ENCODE measurements at places on chromosomes 12 and 14. TPM values are rescaled to one million over a fixed set of nuclear protein-coding genes. Genes with fewer than 3 reads are reported as not detected.

- DNase-seq: no peak
Measured at GRCh38 chr12:7012024-7012607, 6.2 kb downstream of the LPCAT3 start.

DNA sequence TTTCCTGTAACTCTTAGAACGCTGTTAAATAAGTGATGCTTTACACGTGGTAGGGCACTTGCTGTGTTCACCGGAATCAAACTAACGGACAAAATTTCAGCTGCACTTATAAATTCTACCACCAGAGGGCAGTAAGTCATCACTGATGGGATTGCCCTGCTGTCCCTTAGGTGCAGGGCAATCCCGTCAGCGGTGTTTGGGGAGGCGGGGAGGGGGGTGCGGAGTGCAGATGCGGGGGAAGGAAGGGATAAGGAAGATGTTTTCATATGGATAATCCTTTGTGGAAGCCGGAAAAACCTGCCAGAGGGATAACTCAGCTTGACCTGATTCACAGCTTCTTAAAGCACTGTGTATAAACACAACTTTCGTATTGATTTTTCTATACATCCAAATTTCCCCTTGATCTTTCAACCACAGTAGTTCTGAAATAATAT is 21.7 kb upstream of the SLC10A1 start:
- DNase-seq: peak; percentile 71

- no peak for DNase-seq
Measured at GRCh38 chr12:24012528-24012927, 63.1 kb upstream of the SOX5 start.

GRCh38 chr12:27277846-27278260 is 33.8 kb downstream of the STK38L start:
- peak; percentile 66 for DNase-seq

DNA sequence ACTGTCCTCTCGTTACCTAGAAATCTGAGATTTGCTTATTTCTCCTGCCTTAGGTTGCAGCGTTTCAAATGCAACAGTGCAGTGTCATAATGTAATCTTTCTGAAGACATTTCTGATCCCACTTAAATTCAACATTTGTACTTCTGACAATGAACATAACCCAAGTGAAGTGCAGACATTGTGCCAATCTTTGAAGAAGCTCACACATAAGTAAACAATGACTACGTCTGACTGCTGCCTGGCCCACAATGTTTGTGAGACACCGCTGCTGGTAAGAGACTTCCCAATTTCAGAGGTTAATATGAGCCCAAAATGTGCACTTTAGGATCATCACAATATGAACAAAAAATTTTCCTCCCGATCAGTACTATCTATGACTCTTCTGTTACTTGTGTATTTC is 84.6 kb upstream of the BCL2L14 start:
- DNase-seq: no peak

GRCh38 chr14:50237427-50237826 is 6.0 kb upstream of the SOS2 start:
- DNase-seq: peak; percentile 19

DNA sequence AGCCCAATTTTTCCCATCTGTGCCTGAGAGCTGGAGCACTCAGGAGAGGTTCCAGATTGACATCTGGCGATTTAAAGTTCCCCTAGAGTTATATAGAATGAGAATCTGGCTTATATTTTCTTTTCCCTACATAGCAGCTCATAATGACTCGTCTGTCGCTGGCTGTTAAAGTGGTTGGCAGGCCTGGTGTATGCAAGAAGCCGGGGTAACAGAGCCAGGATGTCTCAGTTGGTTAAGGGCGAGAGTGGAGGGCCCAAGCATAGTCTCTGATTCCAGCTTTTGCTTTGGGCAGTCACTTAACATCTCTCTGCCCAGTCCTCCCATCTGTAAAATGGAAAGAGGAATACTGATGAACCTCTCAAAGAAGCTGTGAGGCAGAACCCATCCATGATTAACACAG is 751.6 kb downstream of the NOVA1 start:
- DNase-seq: no peak

DNA sequence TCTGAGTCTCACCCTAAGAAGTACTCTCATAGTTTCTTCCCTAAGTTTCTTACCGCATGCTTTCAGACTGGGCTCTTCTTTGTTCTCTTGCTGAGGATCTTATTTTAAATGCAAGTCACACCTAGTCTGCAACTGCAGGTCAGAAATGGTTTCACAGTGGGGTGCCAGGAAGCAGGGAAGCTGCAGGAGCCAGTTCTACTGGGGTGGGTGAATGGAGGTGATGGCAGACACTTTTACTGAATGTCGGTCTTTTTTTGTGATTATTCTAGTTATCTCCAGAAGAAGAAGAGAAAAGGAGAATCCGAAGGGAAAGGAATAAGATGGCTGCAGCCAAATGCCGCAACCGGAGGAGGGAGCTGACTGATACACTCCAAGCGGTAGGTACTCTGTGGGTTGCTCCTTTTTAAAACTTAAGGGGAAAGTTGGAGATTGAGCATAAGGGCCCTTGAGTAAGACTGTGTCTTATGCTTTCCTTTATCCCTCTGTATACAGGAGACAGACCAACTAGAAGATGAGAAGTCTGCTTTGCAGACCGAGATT is 1.7 kb downstream of the FOS start:
- DNase-seq: no peak

GRCh38 chr12:104886418-104887401 is 71.4 kb downstream of the SLC41A2 start:
- DNase-seq: peak; percentile 82

GRCh38 chr14:35844494-35844893 is 18.4 kb downstream of the BRMS1L start:
- DNase-seq: no peak

DNA sequence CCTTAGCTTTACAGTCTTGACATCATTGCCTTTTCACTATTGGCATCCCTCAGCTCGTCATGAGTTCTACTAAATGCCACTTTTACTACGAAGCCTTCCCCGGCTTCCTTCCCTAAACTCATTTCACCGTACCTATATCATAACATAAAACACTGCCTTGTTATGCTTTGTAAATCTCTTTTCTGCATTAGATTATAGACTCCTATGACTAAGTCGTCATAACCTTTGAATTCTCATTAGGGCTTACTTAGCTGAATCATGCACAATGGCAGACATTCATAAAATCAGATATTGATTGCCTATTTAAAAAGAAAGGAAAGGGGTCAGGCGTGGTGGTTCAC is 21.0 kb downstream of the BTG1 start:
- DNase-seq: no peak

GRCh38 chr14:58739674-58740073 is 101.9 kb downstream of the DACT1 start:
- no peak for DNase-seq

DNA sequence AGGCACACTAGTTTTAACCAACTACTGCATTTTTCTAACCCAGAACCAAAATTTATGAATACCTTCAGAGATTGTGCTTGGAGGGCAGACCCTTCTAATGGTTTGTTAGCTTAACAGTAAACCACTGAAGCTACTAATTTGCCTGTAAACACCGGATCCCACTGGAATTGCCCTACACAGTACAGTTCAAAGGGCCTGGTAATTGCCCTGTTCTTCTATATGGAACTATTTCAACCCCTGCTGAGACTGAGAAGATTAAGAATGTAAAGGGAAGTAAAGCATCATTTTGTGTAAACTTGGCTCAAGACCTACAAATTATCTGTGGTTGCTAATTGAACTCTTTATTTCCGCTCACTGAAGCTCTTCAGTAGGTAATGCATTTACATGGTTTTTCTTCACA is 468.1 kb downstream of the NPAS3 start:
- DNase-seq: no peak

- no peak for DNase-seq
Measured at GRCh38 chr12:92900941-92901340, 28.2 kb downstream of the EEA1 start.

- DNase-seq: peak; percentile 65
Measured at GRCh38 chr12:1936406-1937320, 18.2 kb upstream of the CACNA2D4 start.

- no peak for DNase-seq
Measured at GRCh38 chr12:49027846-49028555, 9.4 kb upstream of the PRKAG1 start.

DNA sequence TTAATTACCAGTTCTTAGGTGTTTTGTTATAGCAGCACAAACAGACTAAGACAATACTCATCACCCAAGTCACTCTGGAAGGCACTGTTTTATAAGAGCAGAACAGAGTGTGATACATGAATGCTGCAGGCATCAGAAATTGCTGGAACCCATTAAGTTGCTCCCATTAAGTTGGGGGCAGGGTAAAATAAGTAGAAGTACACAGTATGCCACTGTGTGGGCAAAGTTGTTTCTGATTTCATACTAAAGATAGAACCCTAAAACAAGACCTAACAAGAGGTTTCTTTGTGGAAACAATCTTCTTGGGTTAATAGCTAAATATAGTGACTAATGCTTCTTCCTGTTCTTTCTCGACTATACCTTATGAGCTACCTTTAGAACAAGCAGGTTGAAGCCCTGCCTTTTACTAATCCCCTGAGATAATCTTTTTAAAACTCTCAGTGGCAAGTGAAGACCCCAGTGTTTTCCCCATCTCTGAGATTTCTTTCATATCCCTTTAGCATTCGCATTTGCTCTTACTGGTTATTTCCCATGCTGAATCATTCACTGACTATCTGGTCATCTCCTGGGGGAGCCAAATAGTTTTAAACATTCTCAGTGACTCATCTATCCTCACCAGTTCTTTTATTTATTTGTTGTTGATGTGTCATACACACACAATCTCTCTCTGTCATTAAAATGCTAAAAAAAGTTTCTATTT is 52.3 kb downstream of the SOCS2 start:
- DNase-seq: no peak

- DNase-seq: no peak
Measured at GRCh38 chr14:22122227-22122818, 448.7 kb upstream of the OR4E1 start.

DNA sequence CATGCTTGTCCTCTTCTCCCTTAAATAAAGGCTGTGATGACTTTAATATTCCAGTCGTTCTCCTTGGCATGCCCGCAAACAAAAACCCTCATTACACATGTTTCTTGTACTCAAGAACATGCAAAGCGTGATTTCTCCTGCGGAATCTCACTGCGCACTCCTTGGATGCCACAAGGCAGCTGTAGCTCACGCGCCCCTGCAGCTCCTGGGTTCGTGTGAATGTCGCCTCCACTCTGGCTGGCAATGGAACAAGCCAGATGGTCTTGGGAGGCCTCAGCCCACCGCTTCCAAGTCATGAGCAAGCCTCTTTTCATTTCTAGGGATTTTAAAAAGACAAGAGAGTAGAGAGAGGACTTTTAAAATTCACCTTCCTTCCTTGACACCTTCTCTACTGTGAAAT is 403.8 kb downstream of the PCNX1 start:
- no peak for DNase-seq

DNA sequence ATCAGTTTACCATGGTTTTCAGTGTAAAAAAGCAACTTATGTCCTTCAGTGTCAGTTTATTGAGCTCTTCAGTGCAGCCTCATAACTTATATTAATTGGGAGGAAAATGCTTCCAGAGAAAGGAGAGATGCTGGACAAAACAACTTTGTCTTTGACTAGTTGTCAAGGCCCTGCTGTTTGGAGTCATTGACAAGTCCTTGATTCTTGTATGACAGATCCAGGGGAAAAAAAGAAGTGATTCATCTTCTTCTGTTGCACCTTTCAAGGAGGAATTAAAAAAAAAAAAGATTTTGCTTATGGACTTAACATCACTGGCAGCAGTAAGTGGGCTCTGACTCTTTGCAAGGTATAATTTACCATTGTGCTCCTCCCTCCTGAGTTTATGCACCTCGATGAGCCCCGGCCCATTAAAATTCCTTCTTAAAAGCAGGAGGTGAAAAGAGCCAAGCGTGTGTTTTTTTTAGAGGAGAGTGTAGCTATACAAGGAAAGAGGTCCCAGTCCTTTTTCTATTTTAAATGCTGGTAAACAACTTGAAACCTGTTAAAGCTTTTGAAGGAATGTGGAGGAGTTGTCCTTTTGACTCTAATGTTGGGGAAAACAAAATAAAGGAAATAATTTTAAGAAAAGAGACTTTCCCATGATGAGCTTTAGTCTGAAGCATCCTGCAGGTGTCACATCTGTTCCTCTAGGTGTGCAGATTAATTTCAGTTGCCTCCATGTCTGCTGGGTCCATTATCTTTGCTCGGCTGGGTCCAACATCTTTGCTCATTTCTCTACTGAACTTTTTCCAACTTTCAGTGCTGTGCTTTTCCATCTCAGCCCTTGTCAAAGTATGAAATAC is 431.6 kb downstream of the RAD51B start:
- no peak for DNase-seq

DNA sequence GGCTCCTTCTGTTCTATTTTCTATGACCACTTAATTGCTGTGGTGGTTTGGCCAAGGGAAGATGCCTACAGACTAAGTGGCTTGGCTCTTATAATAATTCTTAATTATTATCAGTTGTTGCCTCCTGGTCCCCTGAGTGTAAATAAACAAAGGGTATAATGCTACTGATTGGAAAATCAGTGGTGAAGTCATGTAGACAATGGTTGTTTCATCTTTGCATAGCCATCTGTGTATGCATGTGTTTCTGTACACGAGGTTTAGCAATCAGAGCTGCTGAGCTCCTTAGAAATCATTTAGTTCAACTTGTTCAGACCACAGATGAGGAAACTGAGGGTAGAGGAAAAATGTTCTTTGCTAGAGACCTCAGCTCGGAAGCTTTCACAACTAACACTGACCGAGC is 152.2 kb downstream of the STXBP6 start:
- DNase-seq: no peak

DNA sequence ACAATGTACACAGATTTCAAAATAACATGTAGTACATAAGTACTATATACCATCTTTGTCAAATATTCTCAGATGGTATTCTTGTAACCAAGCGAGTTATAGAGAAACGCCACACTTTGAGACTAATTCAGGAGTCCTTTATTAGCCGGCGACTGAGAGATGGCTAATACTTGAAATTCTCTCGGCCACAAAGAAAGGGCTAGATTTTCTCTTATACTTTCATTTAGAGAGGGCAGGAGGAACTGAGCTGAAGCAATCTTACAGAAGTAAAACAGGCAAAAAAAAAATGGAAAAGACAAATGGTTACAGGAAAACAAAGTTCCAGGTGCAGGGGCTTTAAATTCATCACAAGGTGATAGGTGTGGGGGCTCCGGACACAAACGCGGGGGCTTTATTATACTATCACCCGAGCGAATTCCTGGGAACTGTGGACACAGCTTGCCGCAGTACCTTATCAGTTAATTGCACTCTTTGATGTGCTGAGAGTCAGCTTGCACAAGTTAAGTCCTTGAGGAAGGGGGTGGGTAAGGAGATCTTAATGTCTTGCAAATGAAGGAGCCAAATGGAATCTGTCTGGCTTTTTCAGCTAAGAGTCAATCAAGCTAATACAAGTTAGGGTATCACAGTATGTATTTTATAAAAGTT is 382.3 kb downstream of the KCNH5 start:
- DNase-seq: peak; percentile 70

GRCh38 chr12:89289720-89290119 is 62.6 kb downstream of the DUSP6 start:
- no peak for DNase-seq

NTS gene
- 2.0 TPM for total RNA-seq

ARHGAP9 gene
- 40.0 TPM for total RNA-seq

CPNE6 gene
- not detected for total RNA-seq

TCP11L2 gene
- total RNA-seq: 78.5 TPM

TEX22 gene
- 0.40 TPM for total RNA-seq

PRPH gene
- 2.7 TPM for total RNA-seq

DPPA3 gene
- not detected for total RNA-seq

GSG1 gene
- total RNA-seq: not detected

OVCH1 gene
- not detected for total RNA-seq

HVCN1 gene
- 9.2 TPM for total RNA-seq
